ENCODE measurements at places on chromosomes 4 and X.
A peak's percentile ranks its signal among the peaks of the same experiment; 100 is the strongest.

- DNase-seq, result no peak
Observed at GRCh38 chr4:141851246-141851891, 215.0 kb downstream of the IL15 start.

DNA sequence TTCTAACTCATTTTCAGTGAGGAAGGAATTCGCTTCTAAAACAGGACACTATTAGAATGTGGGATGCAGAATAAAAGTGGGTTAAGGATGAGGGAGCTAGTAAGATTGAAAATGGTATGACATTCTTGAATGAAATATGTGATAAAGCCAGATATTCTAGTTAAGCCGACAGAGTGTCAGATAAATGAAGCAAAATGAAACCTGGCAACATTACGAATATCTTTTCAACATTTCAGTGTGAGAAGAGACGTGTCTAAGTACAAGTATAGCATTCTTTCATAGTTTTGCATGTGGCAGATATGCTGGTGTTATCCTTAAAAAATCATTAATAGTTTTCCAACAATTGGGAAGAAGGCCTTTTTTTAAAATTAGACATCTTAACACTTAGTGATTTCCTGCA lies 1101.4 kb downstream of the RPA4 start:
- no peak for DNase-seq

DNA sequence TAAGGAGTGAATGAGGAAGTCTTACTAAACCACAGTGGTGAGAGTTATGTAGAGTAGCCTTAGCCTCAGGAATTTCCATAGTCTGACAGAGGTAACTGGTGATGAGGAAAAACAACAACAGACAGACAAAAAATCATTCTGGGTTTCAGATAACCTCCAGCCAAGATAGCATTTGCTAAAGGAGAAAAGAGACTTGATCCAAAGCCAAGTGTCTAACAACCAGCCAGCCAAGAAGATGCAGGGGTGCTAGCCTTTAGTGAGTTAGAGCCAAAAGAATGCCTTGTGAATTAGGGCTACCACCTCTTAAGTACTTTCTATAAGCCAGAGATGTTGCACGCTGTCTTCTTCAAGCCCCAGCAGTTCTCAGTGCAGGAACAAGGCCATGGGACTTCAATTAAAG lies 478.0 kb upstream of the CPEB2 start:
- no peak for DNase-seq

- no peak for DNase-seq
Observed at GRCh38 chrX:21748235-21748634, 9.7 kb downstream of the SMPX start.

GRCh38 chr4:121034017-121034416 lies 38.3 kb downstream of the NDNF start:
- DNase-seq, result no peak

DNA sequence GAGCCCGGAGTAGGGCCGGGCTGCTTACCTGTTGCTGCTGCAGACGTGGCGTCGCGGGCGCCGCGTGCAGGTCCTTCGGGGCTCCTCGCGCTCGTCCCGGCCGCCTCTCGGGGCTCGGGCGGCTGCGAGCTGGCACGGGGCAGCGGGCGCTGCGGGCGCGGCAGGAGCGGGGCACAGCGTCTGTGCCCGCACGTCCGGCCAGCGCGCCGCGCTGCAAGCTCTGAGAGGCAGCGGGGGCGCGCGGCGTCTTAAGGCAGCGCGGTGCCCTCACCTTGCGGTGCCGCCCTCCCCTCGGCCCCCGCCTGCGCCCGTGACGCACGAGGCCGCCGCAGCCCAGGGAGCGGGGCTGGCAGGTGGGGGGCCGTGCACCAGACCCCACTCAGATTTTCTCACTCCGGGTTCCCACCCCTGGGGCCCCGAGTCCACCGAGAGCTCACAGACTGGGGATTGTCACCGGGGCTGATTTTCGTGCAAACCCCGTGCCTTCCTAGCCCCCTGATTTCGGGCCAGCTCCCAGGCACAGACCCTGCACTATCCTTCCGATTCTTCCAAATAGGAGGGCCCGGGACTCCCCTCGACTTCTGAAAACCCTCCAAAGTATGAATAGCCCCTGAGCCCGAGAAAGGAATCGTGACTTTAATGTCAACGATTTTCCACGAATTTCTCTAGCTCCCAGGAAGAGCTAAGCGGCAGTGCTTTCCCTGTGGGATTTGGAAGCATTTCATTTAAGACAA lies at the start of gene GPR101:
Gene GPR101 (minus strand): TSS at position 222 of the 734 bp plus-strand sequence. CDS start 2,321 bp downstream, outside the sequence.
- no peak for DNase-seq

DNA sequence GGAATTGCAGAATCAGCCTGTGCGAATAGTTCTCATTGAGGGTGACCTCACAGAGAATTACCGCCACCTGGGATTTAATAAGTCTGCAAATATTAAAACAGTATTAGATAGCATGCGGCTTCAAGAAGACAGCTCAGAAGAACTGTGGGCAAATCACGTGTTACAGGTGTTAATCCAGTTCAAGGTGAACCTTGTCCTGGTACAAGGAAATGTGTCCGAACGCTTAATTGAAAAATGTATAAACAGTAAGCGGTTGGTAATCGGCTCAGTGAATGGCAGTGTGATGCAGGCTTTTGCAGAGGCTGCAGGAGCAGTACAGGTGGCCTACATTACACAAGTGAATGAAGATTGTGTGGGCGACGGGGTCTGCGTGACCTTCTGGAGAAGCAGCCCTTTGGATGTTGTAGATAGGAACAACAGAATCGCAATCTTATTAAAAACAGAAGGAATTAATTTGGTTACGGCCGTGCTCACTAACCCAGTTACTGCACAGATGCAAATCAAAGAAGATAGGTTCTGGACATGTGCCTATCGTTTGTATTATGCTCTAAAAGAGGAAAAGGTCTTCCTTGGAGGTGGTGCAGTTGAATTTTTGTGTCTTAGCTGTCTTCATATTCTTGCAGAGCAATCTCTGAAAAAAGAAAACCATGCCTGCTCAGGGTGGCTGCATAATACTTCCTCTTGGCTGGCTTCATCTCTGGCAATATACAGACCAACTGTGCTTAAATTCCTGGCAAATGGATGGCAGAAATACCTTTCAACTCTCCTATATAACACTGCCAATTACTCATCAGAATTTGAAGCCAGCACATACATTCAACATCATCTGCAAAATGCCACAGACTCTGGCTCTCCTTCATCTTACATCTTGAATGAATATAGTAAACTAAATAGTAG lies 10.7 kb downstream of the BBS12 start:
- DNase-seq, result no peak

DNA sequence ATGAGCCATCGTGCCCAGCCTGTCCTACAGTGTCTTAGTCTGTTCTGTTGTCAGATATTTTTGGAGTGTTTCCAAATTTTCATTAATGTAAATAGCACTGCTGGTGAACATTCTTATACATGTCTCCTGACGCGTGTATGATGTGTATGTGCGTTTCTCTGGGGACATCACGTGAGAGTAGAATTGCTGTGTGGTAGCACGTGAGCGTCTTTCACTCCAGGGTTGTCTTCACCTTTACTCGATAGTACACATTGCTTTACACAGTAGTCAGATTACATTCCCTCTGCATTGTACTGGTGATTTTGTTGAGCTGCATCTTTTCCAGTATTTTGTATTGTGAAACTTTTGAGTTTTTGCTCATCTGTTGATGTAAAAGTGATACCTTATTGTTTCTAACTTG lies 60.0 kb downstream of the ARHGAP10 start:
- DNase-seq, result no peak

- DNase-seq, result peak; percentile 17
Observed at GRCh38 chr4:169009286-169010124, 550 bp downstream of the CBR4 start.

DNA sequence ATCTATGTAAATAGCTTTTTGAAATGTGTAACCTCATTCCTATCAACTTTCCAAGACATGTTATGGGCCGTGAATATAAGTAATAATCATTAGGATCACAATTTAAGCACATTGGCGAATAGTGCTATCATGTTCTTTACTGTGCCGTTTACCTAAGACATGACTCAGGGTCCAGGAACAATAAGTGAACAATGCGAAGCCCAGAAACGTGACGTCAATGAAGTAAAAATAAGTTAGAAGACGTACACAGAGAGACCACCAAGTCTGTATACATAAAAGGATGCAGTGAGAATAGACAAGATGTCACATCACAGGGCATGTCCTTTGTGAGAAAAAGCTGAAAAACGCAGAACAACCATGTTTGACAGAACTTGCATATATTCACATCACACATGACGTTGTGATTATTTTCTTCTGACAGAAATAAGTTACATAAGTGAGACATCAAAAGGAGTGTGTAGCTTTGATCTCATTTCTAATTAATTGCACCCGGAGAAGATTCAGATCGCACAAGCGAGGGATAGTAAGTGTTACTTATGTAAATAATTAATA lies 49.4 kb upstream of the FAT1 start:
- no peak for DNase-seq

- no peak for DNase-seq
Observed at GRCh38 chr4:68451246-68452211, 4.3 kb downstream of the TMPRSS11E start.

GRCh38 chr4:1887052-1887451 lies 15.9 kb downstream of the NSD2 start:
- DNase-seq, result no peak
